HCT116 (cell line): ENCODE measurements at places on chromosomes 3 and 15.
A peak's percentile ranks its signal among the peaks of the same experiment; 100 is the strongest.

DNA sequence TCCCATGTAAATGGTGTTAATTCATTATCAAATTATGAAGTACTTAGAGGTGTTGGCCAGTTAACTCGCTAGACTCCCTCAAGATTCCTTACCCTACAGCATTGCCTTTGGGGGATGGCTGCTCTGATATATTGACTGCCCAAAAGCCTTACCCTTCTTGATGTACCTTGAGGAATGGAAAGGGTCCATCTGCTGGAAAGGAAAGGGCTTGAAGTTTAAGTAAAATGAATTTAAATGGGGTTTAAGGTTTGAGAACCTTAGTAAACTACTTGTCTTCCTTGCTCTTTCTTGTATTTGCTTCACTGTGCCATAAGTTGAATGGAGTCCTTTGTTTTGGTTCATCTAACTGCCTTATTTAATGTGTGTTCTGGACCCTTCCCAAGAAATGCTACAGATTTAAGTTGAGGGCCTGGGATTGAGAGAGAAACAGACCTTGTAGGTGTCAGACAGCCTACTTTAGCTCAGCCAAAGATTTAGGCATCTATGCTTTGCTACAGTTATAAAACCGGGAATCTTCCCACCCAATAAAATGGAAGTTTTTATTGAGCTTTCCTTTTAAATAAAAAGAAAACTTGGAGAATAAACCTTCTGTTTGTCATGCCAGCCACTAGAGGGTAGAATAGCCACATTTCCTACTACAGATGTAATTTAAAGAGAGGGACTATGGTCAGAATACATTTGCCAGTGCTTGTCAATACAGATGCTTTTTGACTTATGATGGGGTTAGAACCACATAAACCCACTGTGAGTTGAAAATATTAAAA, 25.3 kb downstream of the CMSS1 start:
- peak; percentile 12 for DNase-seq

- no peak for DNase-seq
Measured at GRCh38 chr3:11706604-11707003, 62.9 kb upstream of the VGLL4 start.

DNA sequence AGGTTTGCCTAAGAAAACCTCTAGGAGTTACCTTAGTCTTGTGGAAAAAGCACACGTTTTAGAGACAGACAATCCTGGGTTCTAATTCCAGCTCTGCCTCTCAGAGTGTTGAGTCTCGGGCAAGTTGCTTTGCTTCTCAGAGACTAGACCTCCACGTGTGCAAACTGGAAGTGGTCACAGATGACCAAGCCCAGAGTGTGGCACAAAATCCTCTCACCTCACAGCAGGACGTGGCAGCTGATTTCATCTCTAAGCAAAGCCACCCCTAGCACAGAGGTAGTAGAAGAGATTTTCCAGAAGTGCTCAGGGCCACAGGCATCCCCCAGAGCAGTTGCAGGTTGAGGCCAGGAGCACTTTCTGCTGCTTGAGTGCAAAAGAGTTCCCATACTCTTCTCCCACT, 79.2 kb downstream of the CD47 start:
- no peak for DNase-seq

DNA sequence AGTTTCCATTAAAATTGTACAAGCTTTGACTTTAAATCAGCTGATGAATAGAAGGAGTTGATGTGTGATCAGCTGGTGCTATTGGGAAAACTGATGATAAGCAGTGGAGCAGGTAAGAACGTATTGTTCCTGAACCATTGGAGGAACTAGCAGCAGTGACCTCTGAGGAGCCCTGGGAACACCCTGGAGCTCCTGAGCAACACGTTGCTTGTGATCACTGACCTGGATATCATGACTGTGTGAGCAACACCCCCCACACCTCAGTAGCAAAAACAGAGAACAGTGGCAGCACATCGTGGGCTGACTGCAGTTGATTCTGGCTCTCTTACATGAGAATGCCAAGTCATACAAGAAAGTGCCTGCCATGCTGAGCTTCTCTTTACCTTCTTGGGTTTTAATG, 72.9 kb downstream of the BLM start:
- no peak for DNase-seq

- DNase-seq, result no peak
Measured at GRCh38 chr3:52090933-52091468, 34.6 kb upstream of the DUSP7 start.

DNA sequence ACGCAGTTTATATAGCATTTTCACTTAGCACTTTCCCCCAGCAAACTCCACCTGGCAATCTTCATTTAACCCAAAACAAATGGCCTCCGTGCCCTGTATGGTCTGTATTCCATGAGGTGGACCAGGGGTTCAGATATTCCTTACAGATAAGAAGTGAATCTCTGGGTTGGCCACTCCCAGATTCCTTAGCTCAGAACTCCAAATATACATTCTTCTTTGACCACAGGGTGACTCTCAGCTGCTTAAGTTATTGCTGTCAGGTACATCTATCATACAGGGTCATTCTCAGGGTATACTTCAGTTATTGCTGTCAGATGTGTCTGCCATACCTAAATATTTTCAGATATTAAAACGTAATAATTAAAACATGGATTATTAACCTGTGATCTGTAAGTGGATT, 229.8 kb downstream of the TBL1XR1 start:
- no peak for DNase-seq

GRCh38 chr3:54870423-54870822, 57.4 kb downstream of the LRTM1 start:
- no peak for DNase-seq

- no peak for DNase-seq
Measured at GRCh38 chr15:38335116-38335515, 82.5 kb downstream of the SPRED1 start.

GRCh38 chr15:92797168-92798052, 102.7 kb upstream of the CHD2 start:
- peak; percentile 73 for DNase-seq
